Stimulated activated CD4-positive, alpha-beta T cell treated with anti-CD3 and anti-CD28 coated beads, Interleukin-1b, Interleukin-23, amount 100 ng/mL, for 48 hours (primary cell): ENCODE measurements at places on chromosomes 13 and 19.

GRCh38 chr13:23668562-23668961 lies 98.3 kb downstream of the TNFRSF19 start:
- DNase-seq = no peak

- DNase-seq = peak; percentile 76
Measured at GRCh38 chr19:40974633-40975037, 16.4 kb upstream of the CYP2B6 start.

- DNase-seq = no peak
Measured at GRCh38 chr13:58991826-58992477, 1171.8 kb downstream of the DIAPH3 start.

DNA sequence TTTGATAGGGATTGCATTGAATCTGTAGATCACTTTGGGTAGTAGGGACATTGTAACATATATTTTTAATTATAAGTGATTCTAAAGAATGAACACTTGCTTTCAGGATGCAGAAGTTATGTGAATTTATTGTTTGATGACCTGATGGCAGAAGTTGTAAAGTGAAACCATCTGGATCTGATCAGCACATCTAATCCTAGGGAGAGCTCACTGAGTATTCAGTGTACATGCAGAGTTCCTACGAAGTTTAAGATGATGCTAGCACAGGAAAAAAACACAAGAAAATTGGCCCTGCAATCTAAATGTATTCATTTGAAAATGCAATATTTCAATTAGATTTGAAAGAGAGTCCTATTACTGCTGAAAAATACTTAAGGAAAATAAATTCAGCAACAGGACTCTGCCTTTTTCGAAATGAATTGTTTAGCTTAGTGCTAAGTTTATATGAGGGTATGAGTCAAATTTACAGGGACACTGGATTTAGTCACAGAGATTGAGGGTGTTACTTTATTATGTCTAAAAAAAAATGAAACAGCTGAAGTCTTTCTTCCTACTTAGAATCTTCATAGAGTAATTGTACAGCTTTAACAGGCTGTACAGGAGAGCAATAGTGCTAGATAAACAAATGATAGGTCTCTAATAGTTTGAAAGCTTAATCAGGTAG lies 385.7 kb downstream of the DCT start:
- DNase-seq = no peak

DNA sequence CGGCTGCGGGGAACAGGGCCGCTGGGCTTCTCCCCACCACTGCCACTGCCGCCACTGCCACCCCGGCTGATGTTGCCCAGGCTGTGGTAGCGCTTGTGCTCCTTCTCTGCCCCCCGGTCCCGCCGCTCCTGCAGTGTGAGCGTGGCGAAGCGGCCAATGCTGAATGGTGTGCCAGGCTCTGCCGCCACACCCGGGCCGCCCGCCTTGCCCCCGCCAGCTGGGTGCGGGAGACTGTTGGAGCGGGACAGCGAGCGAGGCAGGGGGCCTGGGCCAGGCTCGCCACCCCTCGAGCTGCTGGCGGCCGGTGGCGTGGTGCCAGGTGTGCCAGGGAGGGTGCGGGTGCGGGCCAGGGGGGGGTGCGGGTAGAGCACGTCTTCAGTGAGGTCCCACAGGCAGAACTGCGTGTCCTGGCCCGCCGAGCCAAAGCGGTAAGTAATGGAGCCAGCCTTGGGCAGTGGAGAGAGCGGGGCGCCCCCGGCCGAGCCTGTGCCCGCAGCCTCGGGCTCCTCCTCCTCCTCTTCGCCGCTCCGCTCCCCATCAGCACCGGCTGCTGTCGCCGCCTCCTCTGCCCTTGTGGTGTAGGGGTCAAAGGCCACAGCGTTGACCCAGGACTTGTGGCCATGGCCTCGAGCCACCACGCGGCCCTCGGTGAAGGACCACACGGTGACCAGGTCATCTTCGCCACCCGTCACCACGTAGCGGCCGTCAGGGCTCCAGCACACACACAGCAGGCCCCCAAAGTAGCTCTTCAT lies 3.7 kb upstream of the DMPK start:
- DNase-seq = no peak

- DNase-seq = no peak
Measured at GRCh38 chr19:11587975-11588631, 9.2 kb upstream of the ZNF627 start.

DNA sequence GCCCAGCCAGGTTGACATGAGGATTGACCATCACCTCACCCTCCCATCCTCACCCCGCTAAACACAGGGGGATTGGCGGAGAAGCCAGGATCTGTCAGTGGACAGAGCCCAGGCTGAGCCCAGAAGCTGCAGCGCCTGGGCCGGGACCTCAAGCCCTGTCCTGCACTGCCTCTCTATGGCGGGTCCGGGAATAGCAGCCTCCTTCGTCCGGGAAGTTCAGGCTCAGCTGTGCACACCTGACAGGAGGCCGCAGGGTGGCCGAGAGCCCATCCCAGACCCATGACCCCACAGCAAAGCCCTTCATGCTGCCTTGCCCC lies 67.8 kb downstream of the SPACA7 start:
- peak; percentile 62 for DNase-seq

DNA sequence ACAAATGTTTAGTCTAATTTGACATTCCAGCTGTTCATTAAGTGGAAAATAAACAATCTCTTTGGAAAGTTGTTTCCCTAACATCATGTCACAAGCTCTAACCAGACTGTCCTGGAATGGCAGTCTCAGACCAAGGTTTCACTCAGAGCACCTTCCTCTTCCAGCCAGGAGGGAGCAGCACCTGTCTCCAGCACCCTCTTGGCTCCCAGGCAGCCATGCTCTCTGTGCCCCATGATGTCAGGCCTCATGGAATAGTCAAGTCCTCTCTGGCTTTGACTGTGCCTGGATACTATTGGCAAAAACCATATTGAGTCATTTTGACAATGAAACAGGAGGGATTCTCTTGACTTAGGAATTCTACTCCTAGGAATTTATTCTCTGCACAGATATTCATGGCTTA lies 171.4 kb downstream of the OXGR1 start:
- DNase-seq = no peak

- no peak for DNase-seq
Measured at GRCh38 chr13:33740134-33740538, 77.8 kb upstream of the RFC3 start.

GRCh38 chr19:3656747-3657394 lies 30.3 kb upstream of the CACTIN start:
- DNase-seq = no peak

- no peak for DNase-seq
Measured at GRCh38 chr19:11693505-11694499, 44.9 kb downstream of the ZNF823 start.

- no peak for DNase-seq
Measured at GRCh38 chr13:107113387-107113786, 545.5 kb upstream of the ARGLU1 start.

GRCh38 chr19:1592755-1593500 lies at the start of gene MBD3:
Gene MBD3 (minus strand): TSS chr19:1592865. CDS start chr19:1592631, 234 bp downstream.
- DNase-seq = peak; percentile 86

DNA sequence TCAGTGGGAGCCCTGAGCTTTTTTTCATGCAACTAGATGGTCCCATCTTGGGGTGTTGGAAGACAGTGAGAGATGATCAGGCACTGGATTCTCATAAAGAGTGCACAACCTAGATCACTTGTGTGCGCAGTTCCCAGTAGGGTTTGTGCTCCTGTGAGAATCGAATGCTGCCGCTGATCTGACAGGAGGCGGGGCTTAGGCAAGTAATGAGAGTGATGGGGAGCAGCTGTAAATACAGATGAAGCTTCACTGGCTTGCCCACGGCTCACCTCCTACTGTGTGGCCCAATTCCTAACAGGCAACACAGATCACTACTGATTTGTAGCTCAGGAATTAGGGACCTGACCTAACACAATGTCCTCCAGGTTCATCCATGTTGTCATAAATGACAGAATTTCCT lies 43.6 kb upstream of the UBAC2 start:
- no peak for DNase-seq

- no peak for DNase-seq
Measured at GRCh38 chr19:55223291-55224037, 5.1 kb downstream of the TMEM86B start.

GRCh38 chr19:54316746-54317107 lies 3.8 kb upstream of the LILRA5 start:
- no peak for DNase-seq

GRCh38 chr19:15296841-15297415 lies 35.4 kb downstream of the BRD4 start:
- DNase-seq = no peak

DNA sequence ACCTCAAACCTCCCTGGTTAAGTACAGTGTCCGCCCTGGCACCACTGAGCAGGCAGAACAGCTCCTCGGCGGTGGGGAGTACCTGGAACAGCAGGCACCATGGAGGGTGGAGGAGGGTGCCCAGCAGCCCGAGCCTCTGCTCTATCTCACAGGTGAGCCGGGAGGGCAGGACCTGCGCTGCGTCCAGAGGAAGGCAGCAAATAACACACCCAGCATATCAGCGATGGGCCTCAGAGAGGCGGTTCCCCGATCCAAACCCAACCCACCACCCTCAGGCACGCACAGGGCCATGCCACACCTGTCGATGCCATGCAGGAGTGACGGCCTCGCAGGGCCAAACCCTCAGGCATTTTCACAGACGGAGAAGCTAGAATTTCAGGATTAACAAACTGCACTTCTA lies 11.8 kb downstream of the PEPD start:
- no peak for DNase-seq

- no peak for DNase-seq
Measured at GRCh38 chr13:71610876-71611275, 256.1 kb downstream of the DACH1 start.

DNA sequence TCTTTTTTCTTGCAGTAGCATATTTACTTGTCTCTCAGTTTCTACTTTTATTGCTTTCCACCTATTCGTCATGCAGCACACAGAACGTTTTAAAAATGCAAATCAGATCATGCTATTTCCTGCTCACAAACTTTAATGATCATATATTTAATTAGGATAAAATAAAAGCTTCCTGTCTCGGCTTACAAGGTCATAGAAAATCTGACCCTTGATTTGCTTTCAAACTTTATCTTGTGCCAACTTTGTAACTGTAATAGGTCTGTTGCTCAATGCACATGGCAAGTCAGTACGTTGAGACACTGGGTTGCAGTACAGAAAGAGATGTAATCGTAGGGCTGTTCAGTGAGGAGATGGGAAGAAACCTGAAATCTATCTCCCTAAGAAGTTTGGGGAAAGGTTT lies 95.6 kb upstream of the CSNK1A1L start:
- DNase-seq = no peak

DNA sequence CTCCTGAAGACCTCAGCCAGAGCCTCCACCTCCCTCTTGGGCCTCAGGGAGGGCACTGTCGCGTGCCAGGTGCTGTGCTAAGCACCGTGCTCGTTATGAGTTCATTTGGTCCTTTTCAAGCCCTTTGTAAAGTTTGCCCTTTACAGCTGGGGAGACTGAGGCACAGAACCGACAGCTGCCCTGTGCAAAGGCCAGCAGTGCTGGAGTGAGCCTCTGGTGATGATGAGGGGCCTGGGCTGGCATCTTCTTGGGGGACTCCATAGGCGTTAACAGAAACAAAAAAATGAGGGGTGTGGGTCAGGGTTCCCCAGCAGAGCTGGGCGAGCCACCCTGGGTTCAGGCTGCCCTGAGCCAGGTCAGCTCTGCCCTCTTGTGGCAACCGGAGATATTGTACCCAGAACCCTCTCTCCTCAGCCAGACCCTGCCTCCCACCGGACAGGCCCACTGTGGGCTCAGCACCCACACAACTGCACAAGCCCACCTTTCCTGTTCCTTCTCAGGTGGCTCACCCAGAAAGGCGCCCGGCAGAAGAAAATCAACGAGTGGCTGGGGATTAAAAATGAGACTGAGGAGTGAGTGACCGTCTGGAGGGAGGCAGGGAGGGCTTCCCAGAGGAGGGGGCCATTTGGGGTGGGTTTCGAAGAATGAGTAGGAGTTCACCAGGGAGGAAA lies 5.5 kb upstream of the IFI30 start:
- DNase-seq = peak; percentile 57

DNA sequence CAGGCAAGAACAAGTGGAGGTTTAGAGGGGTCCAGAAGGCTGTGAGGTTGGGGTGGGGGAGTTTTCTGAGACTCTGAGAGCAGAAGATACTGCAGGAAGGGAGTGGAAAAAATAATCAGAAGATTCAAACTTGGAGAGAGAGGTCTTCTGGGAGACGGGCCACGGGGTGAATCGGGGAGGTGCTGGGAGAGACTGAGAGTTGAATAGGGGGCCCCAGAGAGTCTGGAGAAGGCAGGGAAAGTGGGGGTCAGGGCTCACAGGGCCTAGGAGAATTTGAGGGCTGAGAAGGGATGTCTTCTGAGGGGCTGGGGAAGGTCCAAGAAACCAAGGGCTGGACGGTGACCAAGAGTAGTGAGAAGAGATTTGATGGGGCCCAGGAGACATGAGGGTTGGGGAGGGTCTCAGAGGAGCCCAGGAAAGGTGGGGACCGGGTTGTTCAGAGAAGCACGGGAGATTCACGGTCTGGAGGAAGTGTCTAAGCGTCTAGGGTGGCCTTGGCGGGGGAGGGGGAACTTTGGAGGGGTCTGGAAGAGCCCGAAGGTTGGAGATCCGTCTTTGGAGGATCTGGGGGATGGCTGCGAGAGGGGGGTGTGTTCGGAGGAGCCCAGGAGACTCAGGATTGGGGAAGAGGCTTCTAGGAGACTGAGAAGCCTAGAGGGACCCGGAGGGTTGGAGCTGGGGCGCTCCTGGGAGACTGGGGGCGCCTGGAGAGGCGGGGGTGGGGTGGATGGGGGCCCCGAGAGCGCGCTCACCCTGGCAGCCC lies 1.5 kb downstream of the KCNC3 start:
- no peak for DNase-seq

GRCh38 chr19:51531349-51532315 lies at the start of gene SIGLEC6:
Gene SIGLEC6 (minus strand): TSS chr19:51531670. CDS start chr19:51531648, 22 bp downstream.
- DNase-seq = no peak

DNA sequence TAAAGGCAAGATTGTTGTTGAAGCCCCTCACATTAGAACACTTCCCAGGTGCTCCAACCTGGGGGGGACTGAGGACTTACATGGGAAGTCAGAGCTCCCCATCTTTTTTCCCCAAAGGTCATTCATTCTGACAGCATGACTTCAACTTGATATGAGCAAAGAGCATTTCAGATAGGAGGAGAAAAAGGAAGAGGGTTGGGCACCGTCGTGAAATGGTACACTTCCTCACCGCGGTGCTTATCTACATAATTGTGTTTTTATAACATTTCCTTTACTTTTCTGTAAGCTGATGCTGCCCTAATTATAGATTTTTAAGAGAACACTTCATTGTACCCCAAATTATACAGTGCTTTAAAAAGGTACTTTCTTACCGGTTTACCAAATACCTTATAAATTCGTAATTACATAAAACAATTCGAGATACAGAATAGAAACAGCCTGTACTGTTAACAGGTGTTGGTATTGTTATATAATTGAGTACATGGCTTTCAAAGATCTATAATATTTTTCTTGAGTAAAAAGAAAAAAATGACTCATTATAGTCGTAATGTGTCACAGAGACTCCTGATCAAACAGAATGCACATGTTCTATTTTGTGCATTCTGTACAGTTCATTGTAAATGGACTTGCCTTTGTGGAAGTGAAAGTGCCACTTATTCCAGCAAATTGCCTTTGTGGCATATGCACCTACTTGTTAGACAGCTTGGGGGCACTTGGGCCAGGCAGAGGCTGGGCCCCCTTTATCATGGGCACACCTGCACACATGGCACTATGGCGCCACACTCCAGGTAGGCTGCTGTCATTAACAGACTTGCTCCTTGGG lies 81.8 kb downstream of the GGACT start:
- no peak for DNase-seq
